Activated T-helper 1 cell treated with anti-CD3 and anti-CD28 coated beads, Interleukin-2, amount 50 U/mL, for 16 hours (primary cell): ENCODE measurements at places on chromosomes 11 and 22.

DNA sequence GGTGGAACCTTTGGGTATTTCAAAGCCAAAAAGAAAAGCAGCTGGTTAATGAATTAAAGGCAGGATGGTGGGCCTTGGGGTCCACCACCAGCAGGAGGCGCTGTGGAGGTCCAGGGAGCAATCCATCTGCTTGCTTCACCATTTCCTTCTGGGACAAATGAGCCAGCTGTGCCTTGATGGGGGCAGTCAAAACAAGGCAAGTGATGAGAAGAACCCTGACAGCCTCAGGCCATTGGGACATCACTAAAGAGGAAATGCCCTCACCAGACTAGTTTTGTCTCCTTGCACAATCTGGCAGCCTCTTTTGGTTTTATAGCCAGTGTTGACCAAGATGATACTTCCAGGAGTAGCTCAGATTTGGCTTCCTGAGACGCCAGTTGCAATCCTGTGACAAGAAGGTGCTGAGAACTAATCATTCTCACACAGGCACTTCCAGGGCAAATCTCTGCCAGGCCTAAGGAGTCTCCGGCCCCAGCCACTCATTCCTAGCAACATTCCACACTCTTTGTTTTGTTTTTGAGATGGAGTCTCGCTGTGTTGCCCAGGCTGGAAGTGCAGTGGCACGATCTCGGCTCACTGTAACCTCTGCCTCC is 38.2 kb upstream of the WEE1 start:
- DNase-seq: peak; percentile 64

DNA sequence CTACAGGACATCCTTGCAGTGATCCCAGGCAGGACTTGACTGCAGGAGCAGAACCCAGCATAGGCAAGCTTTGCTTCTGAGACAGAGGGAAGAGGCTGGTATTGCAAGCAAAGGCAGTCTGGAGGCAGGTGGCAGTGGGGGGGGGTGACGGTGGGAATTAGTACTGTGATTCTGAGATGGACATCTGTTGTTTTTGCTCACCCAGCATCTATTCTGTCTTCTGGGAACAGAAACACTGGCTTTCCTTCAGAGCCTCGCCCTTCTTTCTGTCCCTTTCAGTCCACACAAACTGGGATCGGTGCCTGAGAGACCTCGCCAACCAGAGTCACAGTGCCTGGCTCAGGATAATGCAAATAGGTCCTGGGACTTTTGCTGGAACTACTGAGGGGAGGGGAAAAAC is 31.2 kb upstream of the RASL10A start:
- no peak for DNase-seq

- DNase-seq: no peak
Observed at GRCh38 chr11:15034687-15035267, 38.6 kb upstream of the CALCB start.

GRCh38 chr11:29336727-29337575 is 679.9 kb downstream of the KCNA4 start:
- no peak for DNase-seq

DNA sequence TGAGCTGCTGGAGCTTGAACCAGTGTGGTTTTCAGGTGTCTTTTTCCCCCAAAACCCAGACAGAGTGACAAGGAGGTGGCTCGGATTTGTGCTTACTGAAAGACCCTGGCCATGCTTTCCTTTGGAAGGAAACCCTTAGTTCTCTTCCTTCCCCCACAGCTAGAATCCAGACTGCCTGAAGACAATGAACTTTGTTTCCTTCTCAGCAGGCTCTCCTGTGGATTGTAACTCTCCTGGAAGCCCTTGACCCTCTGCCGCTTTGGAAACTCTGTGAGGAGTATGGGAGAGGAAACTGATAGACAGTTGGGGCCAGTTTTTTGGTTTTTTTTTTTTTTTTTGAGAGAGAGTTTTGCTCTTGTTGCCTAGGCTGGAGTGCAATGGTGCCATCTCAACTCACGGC is 62.1 kb upstream of the SESN3 start:
- DNase-seq: no peak

- no peak for DNase-seq
Observed at GRCh38 chr11:26350002-26350401, 18.1 kb downstream of the ANO3 start.
